Fibroblast of lung (primary cell): ENCODE measurements at places on chromosomes 3 and 15. TPM values are rescaled to one million over a fixed set of nuclear protein-coding genes. Genes with fewer than 3 reads are reported as not detected.

DNA sequence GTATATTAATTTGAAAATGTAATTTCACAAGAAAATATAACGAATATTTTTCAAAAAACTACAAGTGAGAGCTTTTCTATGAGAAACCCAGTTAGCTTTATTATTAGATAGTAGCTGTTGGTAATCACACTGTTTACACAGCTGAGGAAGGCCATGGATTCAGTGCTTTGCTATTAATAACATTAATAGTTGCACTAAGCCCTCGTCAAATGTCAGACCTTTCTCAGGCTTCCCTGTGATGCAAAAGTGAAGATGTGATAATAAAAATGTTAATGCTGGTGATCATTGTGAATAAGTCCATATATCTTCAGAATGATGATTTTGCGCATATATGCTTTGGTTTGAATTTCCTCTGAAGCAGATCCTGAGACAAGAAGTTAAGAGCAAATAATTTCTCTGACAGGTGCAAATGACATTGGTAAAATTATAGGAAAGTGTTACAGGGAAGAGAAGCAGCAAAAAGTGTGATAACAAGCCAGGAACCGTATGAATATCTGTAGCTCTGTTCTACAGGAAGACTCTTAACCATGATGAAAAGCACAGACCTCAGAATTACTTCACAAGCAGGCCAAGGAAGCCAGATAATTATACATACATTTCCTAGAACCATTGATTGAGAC lies 56.5 kb upstream of the CNTN6 start:
- H3K27ac ChIP-seq: no peak overlapping the region
- no peak overlapping the region for H3K4me3 ChIP-seq
- no peaks in the 10 kb centered on the region for H3K36me3 ChIP-seq
- no peaks in the 10 kb centered on the region for H3K27me3 ChIP-seq

GRCh38 chr3:70614111-70614510 lies 301.7 kb upstream of the MDFIC2 start:
- no peaks in the 10 kb centered on the region for H3K36me3 ChIP-seq
- DNase-seq: no peak
- H3K4me1 ChIP-seq: no peaks in the 10 kb centered on the region

DNA sequence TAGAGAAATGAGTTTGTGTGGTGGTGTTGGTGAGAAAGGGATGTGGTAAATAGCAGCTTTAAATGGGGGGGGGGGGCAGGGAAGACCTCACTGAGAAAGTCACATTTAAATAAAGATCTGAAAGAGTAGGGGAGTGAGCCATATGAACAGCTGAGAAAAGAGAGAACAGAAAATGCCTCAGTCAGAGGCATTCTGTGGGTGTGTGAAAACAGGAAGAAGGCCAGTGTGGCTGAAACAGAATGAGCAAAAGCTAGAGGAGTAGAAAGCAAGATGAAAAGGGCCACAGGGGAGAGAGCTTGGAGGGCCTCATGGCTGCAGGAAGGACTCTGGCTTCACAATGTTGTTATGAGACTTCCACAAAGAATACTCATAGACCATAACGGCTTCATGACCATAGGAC lies 783.3 kb downstream of the ZPLD1 start:
- no peaks in the 10 kb centered on the region for H3K27me3 ChIP-seq
- DNase-seq: peak; percentile 17
- no peak overlapping the region for H3K27ac ChIP-seq
- no peaks in the 10 kb centered on the region for H3K4me1 ChIP-seq
- no peaks in the 10 kb centered on the region for H3K36me3 ChIP-seq

GRCh38 chr3:5321666-5322340 lies 134.3 kb downstream of the EDEM1 start:
- peak; percentile 55 for DNase-seq
- H3K36me3 ChIP-seq: no peaks in the 10 kb centered on the region
- H3K27ac ChIP-seq: no peak overlapping the region
- H3K4me3 ChIP-seq: no peak overlapping the region
- H3K4me1 ChIP-seq: no peaks in the 10 kb centered on the region

- H3K36me3 ChIP-seq: no peaks in the 10 kb centered on the region
- H3K4me1 ChIP-seq: no peaks in the 10 kb centered on the region
- H3K27ac ChIP-seq: no peak overlapping the region
- H3K4me3 ChIP-seq: no peak overlapping the region
- peaks cover 12% of the 10 kb centered on the region for H3K27me3 ChIP-seq
Measured at GRCh38 chr15:43204016-43204901, 16.6 kb downstream of the EPB42 start.

The ANKRD34C gene
- total RNA-seq: not detected in 2 replicates

DNA sequence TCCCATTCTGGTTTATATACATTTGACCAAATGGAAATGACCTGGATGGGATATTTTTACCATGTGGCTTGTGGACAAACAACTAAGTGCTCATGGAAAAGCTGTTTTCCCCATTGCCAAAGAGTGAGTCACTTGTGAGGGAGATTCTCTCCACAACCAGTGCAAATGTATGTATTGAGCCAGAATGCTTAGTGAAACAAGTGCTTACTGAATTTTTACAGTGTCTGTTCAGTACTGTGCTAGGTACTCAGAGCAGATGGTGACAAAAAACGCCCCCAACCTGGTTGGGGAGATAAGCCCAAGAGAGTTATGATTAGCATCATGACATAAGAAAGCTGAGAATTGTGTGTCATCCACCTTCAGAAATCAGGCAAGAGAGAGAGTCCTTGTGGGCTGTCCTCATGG lies 2.3 kb downstream of the CHP1 start:
- DNase-seq: peak; percentile 74
- H3K27ac ChIP-seq: no peak overlapping the region
- H3K36me3 ChIP-seq: no peaks in the 10 kb centered on the region
- no peaks in the 10 kb centered on the region for H3K4me1 ChIP-seq
- no peak overlapping the region for H3K4me3 ChIP-seq

- no peak overlapping the region for H3K27ac ChIP-seq
- peak; percentile 60 for DNase-seq
- no peaks in the 10 kb centered on the region for H3K36me3 ChIP-seq
- H3K27me3 ChIP-seq: no peaks in the 10 kb centered on the region
- H3K4me1 ChIP-seq: peaks cover 6% of the 10 kb centered on the region
Measured at GRCh38 chr15:68812597-68813431, 7.9 kb downstream of the ANP32A start.

The C3orf80 gene
- total RNA-seq: 0.26 and 0.33 TPM in 2 replicates

DNA sequence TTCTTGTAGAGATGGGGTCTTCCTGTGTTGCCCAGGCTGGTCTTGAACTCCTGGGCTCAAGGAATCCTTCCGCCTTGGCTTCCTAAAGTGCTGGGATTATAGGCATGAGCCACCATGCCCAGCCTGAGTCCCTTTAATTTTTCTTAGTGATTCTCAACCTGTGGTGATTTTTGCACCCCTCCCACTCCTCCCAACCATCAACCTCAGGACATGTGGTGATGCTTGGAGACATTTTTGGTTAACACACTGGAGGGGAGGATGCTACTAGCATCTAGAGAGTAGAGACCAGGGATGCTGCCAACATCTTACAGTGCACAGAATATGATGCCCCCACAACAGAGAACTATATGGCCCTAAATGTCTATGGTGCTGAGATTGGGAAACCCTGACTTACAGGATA lies 83.0 kb upstream of the LMOD3 start:
- no peaks in the 10 kb centered on the region for H3K27me3 ChIP-seq
- H3K36me3 ChIP-seq: no peaks in the 10 kb centered on the region
- no peak overlapping the region for H3K4me3 ChIP-seq
- H3K4me1 ChIP-seq: no peaks in the 10 kb centered on the region
- no peak for DNase-seq
- H3K27ac ChIP-seq: no peak overlapping the region

DNA sequence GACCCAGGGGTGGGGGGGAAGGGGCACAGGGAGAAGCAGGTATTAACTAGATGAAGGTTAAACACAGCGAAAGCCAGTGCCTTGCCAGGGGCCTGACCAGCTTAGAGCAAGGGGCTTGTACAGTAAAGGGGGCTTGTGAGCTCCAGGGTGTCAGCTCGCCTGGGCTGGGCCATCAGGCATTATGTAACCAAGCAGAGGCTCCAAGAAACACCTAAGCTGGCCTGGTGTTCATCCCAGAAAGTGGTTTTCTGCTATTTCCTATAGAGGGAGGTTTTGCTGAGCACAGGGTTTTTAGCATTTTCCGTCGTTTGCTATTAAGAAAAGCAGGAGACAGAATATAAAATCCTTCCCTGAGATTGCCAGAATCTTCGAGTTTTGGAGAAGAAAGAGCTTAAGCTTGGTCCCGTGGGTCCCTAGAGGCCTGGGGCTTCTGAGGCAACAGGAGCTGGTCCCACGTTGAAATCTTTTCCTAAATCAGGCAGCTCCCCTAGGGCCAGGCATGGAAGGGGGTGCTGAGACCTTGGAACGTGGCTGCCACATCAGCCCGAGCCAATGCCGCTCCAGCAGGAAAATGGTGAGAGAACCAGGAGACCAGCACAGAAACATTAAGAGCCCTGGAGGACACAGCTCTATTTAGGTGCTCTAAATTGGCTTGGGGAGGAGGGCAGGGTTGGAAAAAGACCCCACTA lies 71.4 kb downstream of the ISG20 start:
- DNase-seq: no peak
- peaks cover 10% of the 10 kb centered on the region for H3K27me3 ChIP-seq
- H3K27ac ChIP-seq: no peak overlapping the region

GRCh38 chr3:82814660-82815059 lies 1053.2 kb upstream of the GBE1 start:
- no peak overlapping the region for H3K27ac ChIP-seq
- H3K4me1 ChIP-seq: no peaks in the 10 kb centered on the region
- DNase-seq: no peak
- no peak overlapping the region for H3K4me3 ChIP-seq

The ADAMTS7 gene
- total RNA-seq: 5.1 and 7.9 TPM in 2 replicates

DNA sequence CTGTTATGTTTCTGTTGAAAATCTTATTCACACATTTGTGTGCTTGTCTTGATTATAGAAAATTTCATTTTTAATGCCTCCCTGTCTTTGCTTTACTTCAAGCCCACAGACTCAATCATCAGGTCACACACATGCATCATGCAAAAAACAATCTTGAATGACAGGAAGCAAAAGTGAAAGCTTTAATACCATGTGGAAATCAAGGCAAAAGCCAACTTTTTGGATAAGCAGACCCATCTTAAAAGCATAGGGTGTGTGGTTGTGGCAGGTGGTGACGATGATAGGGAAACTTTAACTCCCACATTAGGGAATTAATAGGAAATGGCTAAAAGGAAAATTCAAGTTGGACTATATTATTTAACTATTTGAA lies 155.9 kb upstream of the EOMES start:
- no peaks in the 10 kb centered on the region for H3K27me3 ChIP-seq
- H3K4me3 ChIP-seq: no peak overlapping the region
- H3K36me3 ChIP-seq: no peaks in the 10 kb centered on the region
- DNase-seq: no peak
- no peak overlapping the region for H3K27ac ChIP-seq

DNA sequence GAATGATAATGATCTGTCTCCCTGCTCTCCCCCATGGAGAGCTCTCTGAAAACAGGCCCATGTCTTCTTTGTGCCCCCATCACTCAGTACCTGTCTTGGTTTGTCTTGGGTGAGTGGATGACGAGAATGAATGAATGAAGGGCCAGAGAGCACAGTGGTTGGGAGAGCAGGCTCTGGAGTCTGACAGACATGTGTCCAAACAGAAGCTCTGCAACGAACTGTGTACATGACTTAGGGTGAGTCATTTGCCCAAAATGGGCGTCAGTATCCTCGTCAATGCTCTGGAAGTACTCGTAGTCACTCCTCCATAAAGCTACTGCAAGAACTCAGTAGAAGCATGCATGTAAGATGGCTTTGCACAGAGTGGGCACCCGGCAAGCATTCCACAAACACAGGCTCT lies 170.2 kb upstream of the TLE3 start:
- H3K4me3 ChIP-seq: no peak overlapping the region
- no peak overlapping the region for H3K27ac ChIP-seq
- peak; percentile 37 for DNase-seq
- no peaks in the 10 kb centered on the region for H3K36me3 ChIP-seq
- H3K27me3 ChIP-seq: no peaks in the 10 kb centered on the region
- peaks cover 16% of the 10 kb centered on the region for H3K4me1 ChIP-seq

GRCh38 chr3:174318181-174318580 lies 541.0 kb upstream of the NAALADL2 start:
- H3K27ac ChIP-seq: no peak overlapping the region
- DNase-seq: peak; percentile 28
- H3K27me3 ChIP-seq: no peaks in the 10 kb centered on the region
- no peak overlapping the region for H3K4me3 ChIP-seq
- no peaks in the 10 kb centered on the region for H3K4me1 ChIP-seq

DNA sequence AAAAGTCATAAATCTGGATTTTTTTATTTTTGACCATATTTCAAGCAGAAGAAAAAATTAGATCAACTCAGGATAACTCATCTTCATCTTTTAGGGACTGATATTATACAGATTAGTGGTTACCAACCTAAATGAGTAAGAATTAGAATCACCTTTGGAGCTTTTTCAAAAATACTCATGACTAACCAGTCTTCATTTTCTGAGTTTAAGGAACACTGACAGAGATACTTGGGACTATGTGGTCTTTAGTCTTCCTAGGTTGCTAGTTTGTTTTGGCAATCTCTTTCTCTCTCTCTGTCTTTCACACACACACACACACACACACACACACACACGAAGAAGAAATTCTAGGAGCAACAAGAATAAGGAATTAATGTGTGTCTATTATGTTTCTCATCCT lies 50.1 kb downstream of the TMOD3 start:
- peak overlapping the region; percentile 77 for H3K27ac ChIP-seq
- peak; percentile 81 for DNase-seq
- H3K4me1 ChIP-seq: peaks cover 29% of the 10 kb centered on the region
- no peaks in the 10 kb centered on the region for H3K36me3 ChIP-seq
- no peaks in the 10 kb centered on the region for H3K27me3 ChIP-seq
- H3K4me3 ChIP-seq: no peak overlapping the region

GRCh38 chr3:38507120-38507519 lies 11.0 kb downstream of the EXOG start:
- no peak overlapping the region for H3K27ac ChIP-seq
- no peaks in the 10 kb centered on the region for H3K27me3 ChIP-seq
- no peaks in the 10 kb centered on the region for H3K4me1 ChIP-seq
- no peaks in the 10 kb centered on the region for H3K36me3 ChIP-seq
- no peak overlapping the region for H3K4me3 ChIP-seq
- DNase-seq: no peak

- no peak overlapping the region for H3K27ac ChIP-seq
- H3K36me3 ChIP-seq: no peaks in the 10 kb centered on the region
- H3K27me3 ChIP-seq: no peaks in the 10 kb centered on the region
- peak; percentile 32 for DNase-seq
- no peak overlapping the region for H3K4me3 ChIP-seq
Measured at GRCh38 chr3:79113876-79114275, 653.9 kb downstream of the ROBO1 start.

GRCh38 chr3:152606146-152606545 lies 228.8 kb upstream of the P2RY1 start:
- H3K27me3 ChIP-seq: no peaks in the 10 kb centered on the region
- DNase-seq: no peak
- H3K36me3 ChIP-seq: no peaks in the 10 kb centered on the region

- H3K36me3 ChIP-seq: no peaks in the 10 kb centered on the region
- DNase-seq: no peak
- H3K4me3 ChIP-seq: no peak overlapping the region
- H3K4me1 ChIP-seq: no peaks in the 10 kb centered on the region
- no peaks in the 10 kb centered on the region for H3K27me3 ChIP-seq
Measured at GRCh38 chr3:60512506-60512905, 738.7 kb downstream of the FHIT start.
